ENCODE measurements at places on chromosomes 16 and 17. TPM values are rescaled to one million over a fixed set of nuclear protein-coding genes. Genes with fewer than 3 reads are reported as not detected.

Gene KRTAP4-8
- not detected for total RNA-seq

Gene CA10
- total RNA-seq, result 0.96 TPM

Gene FOXJ1
- total RNA-seq, result 4.9 TPM

Gene G6PC1
- total RNA-seq, result not detected

Gene TNFRSF13B
- not detected for total RNA-seq

Gene ZFP3
- total RNA-seq, result 0.15 TPM

Gene NXPH3
- total RNA-seq, result 3.3 TPM

Measured in H1 (cell line).